ENCODE measurements at places on chromosomes 6 and 20.

- DNase-seq: no peak
Measured at GRCh38 chr6:76867182-76867581, 596.1 kb downstream of the HTR1B start.

- DNase-seq: no peak
Measured at GRCh38 chr20:37291724-37292126, 2.3 kb downstream of the MANBAL start.

DNA sequence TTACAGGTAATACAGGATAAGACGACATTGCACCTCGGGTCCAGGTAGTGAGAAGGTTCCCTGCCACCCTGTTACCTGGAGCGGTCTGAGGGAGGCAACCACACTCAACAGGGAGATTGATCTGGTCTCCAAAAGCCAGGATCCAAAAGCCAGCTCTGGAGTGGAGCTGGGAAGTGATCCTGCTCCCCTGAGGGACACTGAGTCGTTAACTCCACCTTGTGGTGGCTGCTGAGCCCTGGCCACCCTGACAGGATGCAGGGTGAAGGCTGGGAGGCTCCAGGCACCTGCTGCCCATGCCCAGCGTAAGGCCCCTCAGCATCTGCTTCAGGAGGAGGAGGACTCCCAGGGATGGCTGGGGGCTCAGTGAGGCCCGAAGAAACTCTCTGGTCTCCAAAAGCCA lies 38.7 kb upstream of the SLC22A2 start:
- DNase-seq: no peak

- no peak for DNase-seq
Measured at GRCh38 chr20:56328861-56329260, 29.9 kb upstream of the FAM210B start.

DNA sequence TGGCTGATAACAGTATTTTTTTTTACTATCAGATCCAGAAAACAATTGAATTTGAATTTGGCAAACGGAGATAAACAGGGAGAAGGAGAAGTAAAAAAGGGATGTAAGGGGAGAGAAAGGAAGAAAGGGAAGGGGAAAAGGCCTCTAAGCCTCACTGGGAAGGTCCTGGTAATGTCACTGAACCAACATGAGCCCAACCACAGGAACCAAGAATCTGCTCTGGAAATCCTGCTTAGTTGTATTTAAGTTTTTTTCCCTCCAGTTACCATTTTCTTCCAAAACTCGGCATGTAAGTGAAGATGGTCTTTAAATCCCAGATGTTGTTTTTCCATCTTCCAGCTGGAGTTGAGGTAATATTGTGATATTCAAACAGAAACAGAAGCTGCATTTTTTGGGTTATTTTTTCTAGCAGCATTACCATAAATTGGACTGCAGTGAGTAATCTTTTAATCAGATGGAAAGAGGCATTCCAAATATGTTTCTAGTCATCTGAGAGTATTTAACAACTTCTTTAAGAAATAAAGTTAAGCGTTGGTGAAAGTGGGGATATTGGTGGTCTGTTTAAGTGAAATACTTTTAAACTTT lies 91.1 kb downstream of the TXNDC5 start:
- no peak for DNase-seq

GRCh38 chr20:36591281-36591680 lies 14.3 kb upstream of the RAB5IF start:
- no peak for DNase-seq

DNA sequence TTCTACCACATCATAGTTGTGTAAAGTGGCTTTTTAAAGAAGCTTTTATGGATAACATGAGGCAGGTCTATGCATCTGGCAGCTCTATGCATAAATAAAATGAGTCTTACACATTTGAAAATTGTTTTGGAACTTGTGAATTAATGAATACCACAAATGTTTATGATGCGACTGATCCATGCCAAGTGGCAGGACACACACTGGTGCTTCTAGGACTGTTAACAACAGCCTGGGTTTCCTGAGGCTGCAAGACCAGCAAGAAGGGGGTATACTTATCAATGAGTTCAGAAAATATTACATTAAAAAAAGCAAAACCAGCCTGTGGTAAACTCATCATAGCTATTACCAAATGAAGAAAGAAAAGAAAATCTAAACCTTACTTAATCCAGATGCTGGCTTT lies 212.9 kb upstream of the PDE10A start:
- DNase-seq: no peak

GRCh38 chr20:19658137-19658536 lies 99.9 kb upstream of the RIN2 start:
- no peak for DNase-seq

GRCh38 chr6:42199106-42199981 lies 4.6 kb upstream of the GUCA1B start:
- DNase-seq: no peak

DNA sequence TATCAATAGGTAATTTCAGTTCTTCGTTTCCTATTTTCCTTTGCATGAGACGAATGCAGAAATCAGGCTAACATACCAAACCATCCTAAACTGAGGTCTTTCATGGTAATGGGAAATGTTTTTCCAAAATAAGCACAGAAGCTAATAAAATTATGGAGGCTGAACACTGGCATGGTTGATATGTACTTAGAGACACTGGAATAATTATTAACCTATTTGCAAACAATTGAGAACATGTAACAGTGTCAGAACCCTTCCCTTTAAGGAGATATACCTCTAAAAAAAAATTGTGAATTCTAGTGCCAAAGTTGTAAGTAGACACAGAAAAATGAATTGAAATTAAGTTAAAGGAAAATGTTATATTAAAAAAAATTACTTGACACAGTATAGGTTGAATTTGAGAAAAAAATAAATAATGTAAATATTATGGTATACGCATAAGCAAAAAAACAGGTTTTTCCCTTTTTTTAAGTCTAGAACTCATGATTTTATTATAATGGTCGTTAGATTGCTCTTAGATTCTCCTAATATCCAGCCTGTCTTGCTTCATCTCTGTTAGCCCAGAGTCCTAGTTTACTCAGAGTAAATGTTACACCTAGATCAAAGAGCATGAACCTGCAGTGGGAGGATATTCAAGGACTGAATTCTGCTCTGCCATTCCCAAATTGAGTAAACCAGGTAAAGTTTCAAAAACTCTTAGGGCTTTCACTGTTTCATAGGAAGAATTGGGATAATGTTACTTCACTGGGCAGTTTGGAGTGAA lies 1.7 kb downstream of the SLC17A2 start:
- DNase-seq: no peak

- no peak for DNase-seq
Measured at GRCh38 chr20:19935842-19936241, 81.3 kb upstream of the NAA20 start.

DNA sequence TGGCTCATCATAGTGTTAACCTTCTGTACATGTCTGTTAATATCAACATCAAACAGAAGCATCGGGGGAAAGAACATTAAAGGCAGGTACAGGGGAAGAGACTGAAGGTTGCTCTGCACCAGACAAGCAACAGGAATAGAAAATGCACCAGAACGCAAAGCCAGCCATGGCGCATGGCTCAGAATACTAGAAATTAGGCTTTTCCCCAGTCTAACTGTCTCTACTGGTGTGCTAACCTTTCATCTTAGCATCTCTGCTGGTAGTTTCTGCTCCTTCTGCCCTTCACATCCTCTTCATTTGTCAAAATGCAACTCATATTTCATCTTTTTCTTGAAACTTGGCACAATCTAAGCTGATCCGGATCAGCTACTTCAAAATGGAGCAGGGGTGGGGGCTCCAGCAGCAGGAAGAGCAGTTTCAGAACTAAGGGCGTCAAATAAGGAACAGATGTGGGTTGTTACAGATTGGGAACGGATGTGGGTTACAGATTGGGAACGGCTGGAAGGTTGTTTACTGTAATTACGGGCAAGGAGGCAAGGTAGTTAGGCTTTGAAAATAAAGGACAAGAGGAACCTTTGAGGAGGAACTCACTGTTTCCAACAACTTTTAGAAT lies 13.1 kb upstream of the RNASET2 start:
- DNase-seq: no peak

GRCh38 chr6:146123616-146124015 lies 94.8 kb downstream of the GRM1 start:
- DNase-seq: no peak

GRCh38 chr20:63021356-63022321 lies 14.9 kb upstream of the BHLHE23 start:
- no peak for DNase-seq

DNA sequence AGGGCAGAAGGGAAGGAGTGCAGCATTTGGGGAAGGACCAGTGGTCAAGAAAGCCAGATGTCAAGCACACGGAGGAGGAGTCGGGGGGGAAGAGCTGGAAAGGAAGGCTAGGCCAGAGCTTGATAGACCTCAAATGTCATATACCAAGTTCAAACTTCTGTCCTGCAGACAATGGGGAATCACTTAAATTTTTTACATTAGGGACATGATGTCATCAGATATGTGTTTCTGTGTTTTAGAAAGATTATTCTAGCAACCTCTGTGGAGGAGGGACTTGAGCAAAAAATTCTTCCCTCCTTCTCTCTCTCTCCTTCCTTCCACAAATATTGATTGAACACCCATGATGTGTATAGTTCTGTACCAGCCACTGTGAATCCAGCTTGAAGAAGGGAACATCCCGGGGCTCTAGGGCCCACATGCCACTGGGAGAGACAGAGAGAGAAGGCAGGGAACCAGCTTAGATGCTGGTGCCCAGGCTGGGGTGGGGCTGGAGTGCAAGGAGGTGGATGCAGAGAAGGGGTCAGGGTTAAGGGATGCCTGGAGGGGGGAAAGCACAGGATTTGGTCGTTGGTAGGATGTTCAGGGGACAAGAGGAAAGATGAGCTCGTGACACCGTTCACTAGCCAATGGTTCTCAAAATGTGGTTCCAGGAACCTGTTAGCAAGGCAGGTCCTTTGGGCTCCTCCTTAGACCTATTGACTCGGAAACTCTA lies 19.8 kb upstream of the AAR2 start:
- DNase-seq: no peak

- DNase-seq: no peak
Measured at GRCh38 chr20:59062081-59062480, 19.5 kb upstream of the PRELID3B start.

GRCh38 chr6:160431226-160431625 lies 83.0 kb downstream of the SLC22A3 start:
- no peak for DNase-seq

DNA sequence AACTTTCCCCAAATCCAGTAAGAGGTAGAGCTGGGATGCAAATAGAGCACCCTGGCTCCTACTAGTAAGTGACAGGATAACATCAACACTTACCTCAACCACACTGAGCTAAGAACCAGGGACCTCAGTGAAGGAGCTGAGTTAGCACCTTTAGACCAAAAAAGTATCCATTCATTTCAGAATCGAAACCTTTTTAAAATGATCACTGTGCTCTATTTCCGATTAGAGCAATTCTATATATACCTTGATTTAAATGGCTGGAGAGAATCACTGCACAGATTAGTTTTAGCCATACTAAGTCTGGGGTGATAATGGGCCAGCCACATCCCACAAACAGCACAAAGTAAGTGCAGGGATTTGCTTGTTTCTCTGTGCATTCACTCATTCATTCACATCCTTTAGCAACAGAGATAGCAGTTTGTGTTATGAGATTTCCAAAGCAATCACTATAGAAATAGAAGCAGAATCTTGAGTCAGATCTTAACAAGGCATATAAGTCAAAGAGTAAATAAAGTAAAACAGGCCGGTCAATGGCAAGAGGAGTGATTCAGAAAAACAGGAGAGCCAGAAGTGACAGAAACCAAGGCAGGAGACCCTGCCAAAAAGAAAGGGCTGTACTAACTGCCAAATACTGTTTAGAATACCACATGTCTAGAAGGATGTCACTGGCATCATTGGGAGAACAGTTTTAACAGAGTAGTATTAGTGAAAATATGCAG lies 136.3 kb downstream of the KIF13A start:
- DNase-seq: no peak

DNA sequence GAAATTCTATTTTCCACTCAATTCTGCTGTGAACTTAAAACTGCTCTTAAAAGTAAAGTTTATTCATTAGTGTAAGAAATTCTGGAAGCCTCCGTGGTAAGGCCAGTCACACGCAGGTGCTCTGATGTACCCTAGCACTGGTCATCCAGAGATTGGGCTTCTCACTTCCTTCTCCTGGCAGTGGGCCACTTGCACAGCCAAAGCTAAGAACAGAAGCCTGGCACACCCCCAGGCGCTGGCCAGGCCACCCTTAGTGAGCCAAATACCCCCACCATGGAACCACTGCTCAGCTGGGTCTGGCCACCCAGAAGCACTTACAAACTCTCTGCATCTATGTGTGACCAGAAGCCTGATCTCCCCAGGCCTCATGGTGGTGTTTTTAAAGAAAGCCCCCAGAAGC lies 35.3 kb upstream of the ARFGEF2 start:
- DNase-seq: no peak

DNA sequence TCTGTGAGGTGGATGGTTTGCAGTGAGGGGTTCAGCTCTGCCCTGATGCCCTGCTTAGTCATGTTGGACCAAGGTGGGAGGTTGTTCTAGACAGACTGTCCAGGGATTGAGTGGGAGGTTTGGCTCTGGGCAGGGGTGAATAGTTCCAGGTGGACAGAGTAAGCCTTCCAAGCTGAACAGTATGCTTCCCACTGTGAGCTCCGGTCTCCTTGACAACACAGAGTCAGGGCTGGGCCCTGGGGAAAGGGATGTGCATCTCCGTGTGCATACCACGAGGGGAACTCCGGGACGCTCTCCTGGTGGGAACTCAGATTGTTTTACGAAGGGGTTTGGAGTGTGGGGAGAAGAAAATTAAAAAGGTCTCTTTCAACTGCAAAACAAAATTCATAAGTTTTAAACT lies 174.7 kb downstream of the DHX35 start:
- DNase-seq: no peak

- DNase-seq: peak; percentile 52
Measured at GRCh38 chr20:33915726-33916331, 77.9 kb upstream of the RALY start.

DNA sequence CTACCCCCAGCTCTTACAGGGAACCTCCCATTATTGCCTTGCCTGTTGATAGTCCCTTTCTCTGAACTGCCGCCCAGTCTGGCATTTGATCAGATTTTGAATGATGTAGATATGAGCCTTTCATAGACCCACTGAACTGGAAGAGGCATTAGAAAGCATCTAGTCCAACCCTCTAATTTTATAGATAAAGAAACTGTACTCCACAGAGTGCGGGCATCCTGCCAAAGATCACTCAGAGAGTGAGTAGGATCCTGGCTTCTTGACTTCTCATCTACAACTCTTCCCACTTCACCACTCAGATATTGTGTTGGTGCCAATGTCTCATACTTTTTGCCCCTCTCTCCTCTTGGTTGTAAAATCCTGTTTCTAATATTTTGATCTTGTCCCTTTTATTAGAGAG lies 179.2 kb upstream of the BMP2 start:
- DNase-seq: no peak

- DNase-seq: no peak
Measured at GRCh38 chr20:36390719-36391415, 84.7 kb downstream of the DLGAP4 start.

- DNase-seq: no peak
Measured at GRCh38 chr6:18362058-18362561, 25.0 kb upstream of the RNF144B start.

All from stimulated activated CD4-positive, alpha-beta T cell treated with anti-CD3 and anti-CD28 coated beads, Interleukin-12 subunit alpha, Interleukin-12 subunit beta, amount 100 ng/mL, for 4 hours (primary cell).